Stimulated activated CD8-positive, alpha-beta memory T cell treated with anti-CD3 and anti-CD28 coated beads, Interleukin-15, amount 100 ng/mL, for 24 hours (primary cell): ENCODE measurements at places on chromosomes 16 and 17.

GRCh38 chr16:11536104-11536866, 50.4 kb downstream of the LITAF start:
- DNase-seq: no peak

DNA sequence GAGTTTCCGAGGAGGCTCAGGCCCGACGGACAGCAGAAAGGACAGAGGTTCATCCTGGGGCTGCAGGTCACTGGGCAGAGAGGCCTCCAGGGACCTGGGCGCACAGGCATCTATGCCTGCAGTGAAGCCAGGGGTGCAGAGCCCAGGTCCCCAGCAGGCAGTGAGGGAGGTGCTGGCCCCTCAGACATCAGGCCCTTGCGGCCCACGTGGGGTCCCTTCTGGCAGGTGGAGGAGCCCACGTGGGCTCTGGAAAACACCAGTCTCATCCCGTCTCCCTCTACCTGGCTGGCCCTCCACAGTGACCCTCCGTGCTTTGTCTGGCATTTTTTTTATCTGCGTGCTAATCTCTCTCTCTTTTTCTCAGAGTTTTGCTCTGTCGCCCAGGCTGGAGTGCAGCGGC, 36.5 kb downstream of the ENGASE start:
- DNase-seq: no peak

- DNase-seq: no peak
Observed at GRCh38 chr17:58189436-58190146, 2.9 kb upstream of the EPX start.

DNA sequence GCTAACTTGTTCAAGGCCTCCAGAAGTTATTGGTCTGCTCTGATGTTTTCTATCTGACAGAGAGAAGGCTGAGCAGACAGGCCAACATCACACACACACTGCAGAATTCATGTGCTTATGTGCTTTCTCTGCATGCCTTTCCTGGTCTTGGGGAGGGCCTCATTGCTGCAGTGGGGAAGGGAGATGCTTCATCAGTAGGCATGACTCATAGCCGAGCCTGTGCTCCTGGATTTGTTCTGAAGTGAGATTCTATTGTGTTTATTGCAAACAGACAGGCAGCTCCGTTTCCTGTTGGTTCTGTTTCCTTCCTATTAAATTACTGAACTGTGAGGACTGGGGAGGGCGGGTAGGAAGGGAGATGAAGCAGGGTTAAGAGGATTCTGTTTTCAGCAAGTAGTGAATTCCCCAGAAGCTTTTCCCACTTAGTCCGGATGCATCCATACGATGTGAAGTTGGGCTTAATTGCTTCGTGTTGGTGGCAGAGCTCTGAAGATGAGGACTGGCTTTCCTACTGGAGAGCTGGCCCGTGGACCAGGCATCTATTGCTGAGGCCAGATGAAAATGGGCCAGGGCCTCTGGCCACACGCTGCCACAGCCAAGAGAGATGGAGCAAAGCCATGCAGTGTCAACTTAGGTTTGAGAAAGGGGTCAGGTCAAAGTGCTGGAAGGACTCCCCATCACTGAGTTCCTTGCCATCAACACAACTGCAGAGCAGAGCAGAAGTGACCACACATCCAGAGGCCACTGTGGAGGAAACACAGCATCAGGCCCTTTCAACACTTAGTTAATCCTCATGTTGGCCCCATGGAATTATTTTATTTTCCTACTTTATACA, 179.3 kb downstream of the UTP18 start:
- no peak for DNase-seq

GRCh38 chr16:28879261-28879840, 1.1 kb downstream of the ATP2A1 start:
- DNase-seq: no peak

GRCh38 chr16:65781363-65781762, 585.1 kb upstream of the CDH5 start:
- no peak for DNase-seq

DNA sequence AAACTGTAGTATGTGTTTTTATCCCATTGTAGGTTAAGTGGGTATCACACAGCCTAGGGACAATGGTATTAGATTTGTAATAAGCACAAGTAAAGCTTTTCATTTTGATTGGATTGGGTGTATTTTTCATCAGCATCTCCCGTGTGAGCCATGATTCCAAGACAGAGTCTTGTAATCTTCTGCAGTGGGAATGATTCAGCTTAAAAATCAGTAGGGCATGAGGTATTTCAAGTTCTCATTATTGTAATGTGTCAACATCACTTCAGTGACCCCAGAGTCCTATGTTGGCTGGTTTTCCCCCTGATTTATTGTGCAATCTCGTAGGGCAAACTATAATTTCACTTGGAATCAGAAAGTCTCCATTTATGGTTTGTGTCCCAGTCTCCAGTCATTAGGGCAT, 833.2 kb upstream of the RBFOX1 start:
- DNase-seq: no peak

GRCh38 chr16:56964243-56965148, 2.7 kb downstream of the CETP start:
- peak; percentile 95 for DNase-seq

GRCh38 chr17:3536716-3537115, 20.9 kb downstream of the TRPV3 start:
- DNase-seq: no peak

GRCh38 chr16:77700846-77701245, 21.5 kb upstream of the NUDT7 start:
- no peak for DNase-seq

GRCh38 chr17:75853433-75853832, 1.7 kb downstream of the WBP2 start:
- DNase-seq: no peak

GRCh38 chr16:55015181-55015913, 84.7 kb downstream of the IRX5 start:
- no peak for DNase-seq

DNA sequence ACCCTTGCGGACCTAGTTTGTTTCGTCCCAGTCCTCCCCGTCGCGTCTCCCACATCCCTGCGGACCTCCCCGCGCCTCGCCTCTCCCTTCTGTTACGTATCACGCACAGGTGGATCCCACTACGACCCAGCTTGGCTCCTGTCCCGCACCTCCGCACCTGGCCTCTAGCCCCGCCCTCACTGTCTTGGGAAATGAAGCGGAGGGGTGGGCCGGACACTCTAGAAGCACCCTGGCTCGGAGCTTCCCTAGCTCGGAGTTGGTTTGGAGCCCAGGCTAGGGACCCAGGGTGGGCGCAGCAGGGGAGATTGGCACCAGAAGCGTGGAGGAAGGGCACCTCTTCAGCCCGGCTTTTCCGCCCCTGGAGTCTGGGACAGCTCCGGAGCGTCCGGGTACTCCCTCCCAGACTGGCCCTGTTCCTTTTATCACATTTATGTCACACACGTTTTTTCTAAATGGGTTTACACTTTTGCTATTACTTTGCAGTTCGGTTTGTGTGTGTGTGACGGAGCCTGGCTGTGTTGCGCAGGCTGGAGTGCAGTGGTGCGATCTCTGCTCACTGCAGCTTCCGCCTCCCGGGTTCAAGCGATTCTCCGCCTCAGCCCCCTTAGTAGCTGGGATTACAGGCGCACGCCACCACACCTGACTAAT, 1.4 kb upstream of the CEMP1 start:
- DNase-seq: no peak
